Kasumi-1 (cell line): ENCODE measurements at places on chromosomes 6 and 20.
A peak's percentile ranks its signal among the peaks of the same experiment; 100 is the strongest.

- DNase-seq = no peak
Measured at GRCh38 chr20:46150943-46151342, 32.8 kb downstream of the CD40 start.

- DNase-seq = peak; percentile 36
Measured at GRCh38 chr6:36769676-36770499, 69.4 kb downstream of the CPNE5 start.

DNA sequence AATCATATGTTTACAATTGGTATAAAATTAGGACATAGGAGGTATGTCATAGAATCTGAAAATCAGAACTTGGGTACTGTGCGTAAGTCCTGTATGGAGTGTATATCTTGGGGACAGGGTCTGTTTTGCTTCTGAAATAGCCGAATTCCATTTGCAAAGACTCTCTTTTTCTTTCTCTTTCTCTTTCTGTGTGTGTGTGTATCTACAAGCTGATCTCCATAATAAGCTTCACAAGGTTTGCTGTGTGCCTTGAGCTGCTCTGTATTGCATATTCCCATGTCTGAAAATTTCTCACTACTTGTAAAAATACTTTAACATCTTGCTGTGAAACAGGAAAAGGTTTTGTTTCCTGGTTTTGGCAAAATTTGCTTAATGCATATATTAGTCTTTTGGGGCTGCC lies 29.5 kb downstream of the STX11 start:
- DNase-seq = no peak

GRCh38 chr6:16058201-16058928 lies 70.5 kb upstream of the MYLIP start:
- no peak for DNase-seq
